Caudate nucleus (tissue), 63 donors: ENCODE measurements at places on chromosomes 11 and 22.

DNA sequence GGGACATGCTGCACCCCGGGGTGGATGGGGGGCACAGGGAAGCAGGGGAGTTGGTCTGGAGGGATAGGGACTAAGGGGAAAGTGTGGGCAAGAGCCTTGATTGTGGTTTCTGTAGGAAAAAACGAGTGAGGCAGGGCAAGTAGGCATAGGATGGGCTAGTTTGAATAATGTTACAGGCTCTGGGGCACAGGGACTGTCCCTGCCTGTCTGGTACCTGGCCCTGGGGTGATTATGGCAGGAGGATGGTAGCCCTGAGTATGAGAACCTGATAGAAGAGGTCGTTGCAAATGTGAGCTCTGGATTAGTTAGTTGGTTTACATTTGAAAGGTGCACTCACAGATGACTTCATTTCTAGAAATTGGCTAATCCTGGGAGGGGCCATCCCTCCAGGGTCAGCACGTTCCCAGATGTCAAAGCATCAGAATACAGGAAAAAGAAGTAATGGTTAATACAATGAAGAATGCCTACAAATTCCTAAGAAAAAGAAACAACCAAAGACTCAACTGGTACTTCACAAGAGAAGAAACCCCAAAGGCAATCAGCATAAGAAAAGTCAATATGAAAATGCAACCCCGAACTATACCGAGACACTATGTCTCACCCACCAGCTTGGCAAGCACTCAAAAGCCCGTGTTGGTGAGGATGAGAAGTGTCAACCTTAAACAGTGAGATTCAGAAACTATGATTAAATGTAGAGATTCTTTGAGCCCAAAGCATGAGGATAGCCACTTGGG, 11.3 kb upstream of the SMIM38 start:
- no peak for DNase-seq

DNA sequence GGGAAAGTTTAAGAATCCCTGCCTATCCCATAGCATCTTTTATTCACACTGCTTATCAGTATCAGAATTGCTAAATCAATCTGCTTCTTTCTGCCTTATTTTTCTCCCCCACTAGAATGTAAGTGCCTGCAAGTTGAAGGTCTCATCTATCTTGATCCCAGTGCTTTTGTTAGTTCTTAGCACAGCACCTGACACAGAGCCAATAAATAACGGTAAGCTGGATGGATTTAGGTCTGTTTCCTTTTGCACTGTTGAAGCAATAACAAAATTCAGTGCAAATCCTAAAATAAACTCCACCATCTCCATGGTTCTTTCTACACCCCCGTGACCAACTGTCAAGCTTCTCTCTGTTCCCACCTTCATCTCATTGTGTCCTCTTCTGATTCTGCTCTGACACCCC, 36.7 kb upstream of the CD44 start:
- DNase-seq = no peak

- DNase-seq = no peak
Observed at GRCh38 chr22:20002128-20002527, 14.5 kb downstream of the ARVCF start.

DNA sequence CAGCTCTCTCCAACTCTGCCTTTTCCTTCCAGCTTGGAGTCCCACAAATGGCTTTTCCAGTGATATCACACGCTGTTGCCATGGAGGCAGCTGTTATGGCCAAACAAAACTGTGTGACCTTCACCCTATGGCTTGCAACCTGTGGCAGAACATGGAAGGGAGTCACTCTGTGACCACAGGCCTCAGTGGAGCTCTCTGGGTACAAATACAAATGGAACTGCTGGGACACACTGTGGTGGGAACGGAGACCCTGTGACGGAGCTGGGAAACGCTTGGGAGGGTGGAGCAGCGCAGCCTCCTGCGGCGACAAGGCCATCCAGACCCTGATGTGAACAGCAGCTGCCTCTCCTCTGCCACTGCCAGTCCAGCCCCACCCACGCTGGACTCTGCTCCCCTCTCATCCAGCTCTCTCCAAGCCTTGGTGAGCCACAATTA, 162.5 kb downstream of the ETS1 start:
- no peak for DNase-seq

DNA sequence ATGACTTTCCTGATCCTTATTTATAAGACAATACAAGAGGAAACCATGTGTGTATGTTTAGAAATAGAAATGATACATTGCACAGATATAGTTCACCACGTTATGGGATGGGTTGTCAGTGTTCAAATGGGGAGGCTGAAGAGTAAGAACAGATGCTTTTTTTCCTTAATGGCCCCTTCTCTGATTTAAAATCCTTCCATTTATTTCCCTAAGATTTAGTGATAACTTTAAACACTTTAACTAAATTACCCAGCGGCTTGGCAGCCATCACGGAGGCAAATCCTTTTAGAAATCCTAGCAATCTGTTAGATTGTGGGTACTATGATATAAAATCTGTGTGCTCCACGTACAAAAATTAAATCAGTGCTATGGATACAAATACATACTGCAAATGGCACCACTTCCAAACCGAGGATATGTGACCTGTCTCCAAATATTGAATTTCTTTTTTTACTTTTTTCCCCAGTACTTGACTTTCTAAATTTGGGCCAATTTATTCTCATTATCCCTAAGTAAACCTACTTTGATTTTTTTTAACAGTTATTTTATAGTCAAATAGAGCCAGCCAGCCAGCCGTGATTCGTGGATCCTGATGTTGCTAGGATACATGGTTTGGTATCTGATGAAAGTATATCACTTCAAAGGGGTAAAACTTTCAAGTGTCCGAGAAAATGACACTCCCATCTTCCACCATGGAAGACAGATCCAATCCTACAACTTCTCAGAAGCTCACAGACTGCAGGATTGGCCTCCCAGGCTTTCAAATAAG, 46.1 kb downstream of the BDNF start:
- no peak for DNase-seq
